ENCODE measurements at places on chromosomes 1 and 21.

DNA sequence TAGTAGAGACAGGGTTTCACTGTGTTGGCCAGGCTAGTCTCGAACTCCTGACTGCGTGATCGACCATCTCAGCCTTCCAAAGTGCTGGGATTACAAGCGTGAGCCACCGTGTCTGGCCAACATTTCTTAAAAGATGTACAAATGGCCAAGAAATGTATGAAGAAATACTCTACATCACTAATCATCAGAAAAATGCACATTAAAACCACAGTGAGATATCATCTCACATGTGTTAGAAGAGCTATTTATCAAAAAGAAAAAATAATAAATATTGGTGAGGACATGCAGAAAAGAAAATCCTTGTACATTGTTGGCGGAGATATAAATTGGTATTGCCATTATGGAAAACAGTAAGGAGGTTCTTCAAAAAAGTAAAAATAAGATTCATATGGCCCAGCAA, 33.6 kb upstream of the TNFSF18 start:
- peak; percentile 24 for DNase-seq

DNA sequence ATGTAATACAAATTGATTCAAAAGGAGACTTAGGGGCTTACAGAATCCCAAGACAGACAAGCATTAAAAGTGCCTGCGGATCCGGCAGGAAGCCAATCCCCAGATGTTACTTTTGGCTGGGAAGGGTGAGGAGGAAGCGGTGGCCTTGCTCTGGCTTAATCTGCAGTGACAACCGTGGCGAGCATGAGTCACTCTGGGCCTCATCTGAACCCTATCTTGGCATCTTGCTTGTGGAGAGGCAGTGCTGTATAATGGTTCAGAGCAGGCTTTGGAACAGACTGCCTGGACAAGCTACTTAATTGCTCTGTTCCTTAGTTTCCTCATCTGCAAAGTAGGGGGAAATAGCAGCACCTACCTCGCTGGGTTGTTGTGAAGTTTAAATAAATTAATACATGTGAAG, 74.1 kb downstream of the XCL2 start:
- DNase-seq: peak; percentile 97

DNA sequence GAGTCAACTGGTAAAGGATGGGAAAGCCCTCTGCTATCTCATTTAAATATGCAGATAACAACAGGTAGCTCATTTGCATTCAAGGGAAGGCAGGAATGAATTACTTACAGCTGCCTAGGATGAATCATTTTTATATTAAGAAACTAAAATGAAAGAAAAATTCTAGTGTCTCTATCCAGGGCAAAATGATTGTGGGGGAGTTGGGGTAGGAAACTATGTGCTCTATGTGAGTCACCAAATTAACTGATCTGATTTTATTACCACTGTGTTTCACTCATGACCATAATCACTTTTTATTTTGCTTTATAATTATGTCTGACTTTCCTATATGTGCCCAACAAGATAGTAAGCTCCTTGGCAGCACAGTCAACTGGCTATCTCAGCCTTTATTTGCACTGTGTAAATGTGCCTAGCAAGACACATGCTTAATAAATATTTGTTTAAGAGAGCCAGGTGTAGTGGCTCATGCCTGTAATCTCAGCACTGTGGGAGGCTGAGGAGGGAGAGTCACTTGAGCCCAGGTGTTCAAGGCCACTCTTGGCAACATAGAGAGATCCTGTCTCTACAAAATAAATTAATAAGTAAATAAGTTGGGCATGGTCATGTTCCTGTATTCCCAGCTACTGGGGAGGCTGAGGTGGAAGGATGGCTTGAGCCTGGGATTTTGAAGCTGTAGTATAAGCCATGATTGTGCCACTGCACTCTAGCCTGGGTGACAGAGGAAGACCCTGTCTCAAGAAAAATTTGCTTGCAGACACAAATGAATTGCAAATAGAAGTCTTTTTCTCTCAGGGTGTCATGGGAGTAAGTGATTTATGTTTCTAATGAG, 84.1 kb downstream of the SPAG17 start:
- DNase-seq: peak; percentile 62

GRCh38 chr1:94045465-94046056, 75.4 kb downstream of the ABCA4 start:
- peak; percentile 96 for DNase-seq

DNA sequence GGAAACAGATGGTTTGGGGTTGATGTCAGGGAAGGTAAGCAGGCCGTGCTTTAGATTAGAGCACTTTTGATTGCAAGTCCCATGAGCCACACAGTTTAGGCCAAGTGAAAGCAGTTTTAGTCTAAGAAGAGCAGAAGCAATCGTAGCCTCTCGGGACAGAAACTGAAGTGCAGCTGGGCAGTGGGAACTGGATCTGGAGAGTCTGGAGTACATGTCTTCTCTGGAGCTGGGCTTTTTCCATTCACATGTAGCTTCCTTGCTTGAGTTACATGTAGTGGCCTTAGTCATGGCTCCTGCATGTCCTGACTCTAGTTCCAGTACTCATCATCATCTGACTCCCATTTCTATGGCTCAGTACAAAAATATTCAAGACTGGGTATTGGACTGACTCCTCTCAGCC, 16.7 kb downstream of the CAMTA1 start:
- peak; percentile 27 for DNase-seq

- no peak for DNase-seq
These were observed 63.1 kb downstream of the PTGFR start for GRCh38 chr1:78553859-78554258.

GRCh38 chr1:226645279-226645976, 93.7 kb downstream of the ITPKB start:
- DNase-seq: no peak

DNA sequence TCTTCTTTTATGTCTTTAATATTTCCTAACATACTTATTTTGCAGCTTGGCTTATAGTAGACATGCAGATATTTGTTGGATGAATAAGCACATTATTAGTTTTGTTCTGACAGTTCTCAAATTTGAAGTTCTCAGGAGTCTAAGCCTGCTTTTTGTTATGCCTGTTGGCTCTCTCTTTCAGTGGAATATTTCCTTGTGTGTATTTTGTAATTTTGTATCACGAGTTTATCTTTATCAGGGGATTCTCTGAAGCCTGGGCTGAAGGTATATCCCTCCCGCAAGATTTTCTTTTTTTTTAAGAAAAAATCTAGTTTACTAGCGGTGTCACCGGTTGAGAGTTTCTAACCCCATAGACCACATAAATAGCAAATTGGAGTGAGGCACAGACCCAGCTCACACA, 105.9 kb downstream of the RGL1 start:
- no peak for DNase-seq
